ENCODE measurements at places on chromosomes 5 and 9.

GRCh38 chr5:101045689-101046088, 142.6 kb upstream of the ST8SIA4 start:
- no peak for DNase-seq

- no peak for DNase-seq
Observed at GRCh38 chr9:76692458-76693129, 71.6 kb upstream of the PCA3 start.

DNA sequence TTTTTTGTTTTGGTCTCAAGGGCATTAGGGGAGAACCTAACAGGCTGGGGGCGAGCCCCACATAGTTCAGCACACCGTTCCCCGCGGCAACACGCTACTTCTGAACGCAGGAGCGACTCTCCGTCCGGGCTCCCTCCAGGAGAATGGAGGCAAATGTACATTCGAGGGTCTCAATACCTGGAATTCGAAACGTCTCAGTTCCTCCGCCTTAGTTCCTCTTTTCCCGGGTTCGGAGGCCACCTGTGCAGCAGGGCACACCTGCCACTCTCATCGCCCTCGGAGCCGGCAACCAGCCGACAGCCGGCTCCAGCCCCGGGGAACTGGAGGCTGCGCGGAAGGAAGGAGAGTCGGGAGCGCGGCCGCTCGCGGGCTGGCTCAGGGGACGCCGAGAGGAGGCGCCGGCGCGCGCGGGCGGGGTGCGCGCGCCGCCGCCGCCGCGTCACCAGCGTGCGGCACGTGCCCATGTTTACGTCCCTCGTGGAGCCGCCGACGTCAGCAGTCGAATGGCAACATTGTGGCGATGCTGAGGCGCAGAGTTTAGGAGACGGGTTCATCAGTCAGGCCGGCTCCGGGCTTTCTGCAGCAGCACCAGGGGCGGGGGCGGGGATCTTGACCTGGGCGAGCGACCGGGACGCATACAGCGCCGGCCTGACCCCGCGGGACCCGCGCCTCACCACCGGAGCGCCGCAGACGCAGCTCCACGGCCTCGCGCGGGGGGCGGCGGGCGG, at the start of gene JMY:
JMY (plus strand) TSS at position 498 of the 728 bp plus-strand sequence. CDS start 520 bp downstream, outside the sequence.
- peak; percentile 71 for DNase-seq

DNA sequence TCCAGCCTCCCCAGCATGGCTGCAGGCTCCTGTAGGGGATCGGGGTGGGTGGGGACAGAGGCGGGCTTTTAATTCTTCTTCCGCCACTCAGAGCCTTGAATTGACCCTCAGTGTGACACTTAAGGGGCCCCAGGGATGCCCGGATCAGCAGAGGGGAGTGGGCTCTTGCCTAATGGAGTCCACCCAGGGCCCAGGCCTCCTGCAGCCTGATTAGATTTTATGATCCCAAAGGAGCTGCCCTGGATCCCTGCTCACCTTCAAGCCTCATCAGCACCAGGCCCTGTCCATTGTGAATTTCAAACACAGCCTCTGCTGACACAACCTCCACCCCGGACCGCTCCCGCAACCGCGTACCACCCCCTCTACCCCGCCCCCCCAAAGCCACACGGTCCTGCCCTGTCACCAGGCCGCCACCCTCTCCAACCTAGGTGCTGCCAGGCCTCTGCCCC, 214.1 kb upstream of the IER5L start:
- DNase-seq = no peak

DNA sequence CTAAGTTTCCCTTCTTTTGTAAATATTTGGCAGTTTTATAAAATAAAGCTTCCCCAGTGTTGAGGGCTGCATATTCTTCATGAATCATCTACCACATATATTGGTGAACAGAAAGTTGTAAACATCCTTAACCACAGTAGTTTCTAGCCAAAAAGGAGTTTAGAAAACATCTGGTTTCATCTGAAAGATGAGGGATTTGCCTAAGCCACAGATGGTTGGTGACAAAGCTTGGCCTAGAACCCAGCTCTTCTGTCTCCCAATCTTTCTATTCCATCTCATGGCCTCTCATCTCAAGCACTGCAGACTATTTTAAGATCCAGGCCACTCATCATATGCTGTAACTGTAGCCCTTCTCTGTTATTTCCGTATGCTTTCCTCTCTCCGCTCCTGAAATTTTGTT, 232.3 kb upstream of the TRPM3 start:
- no peak for DNase-seq

DNA sequence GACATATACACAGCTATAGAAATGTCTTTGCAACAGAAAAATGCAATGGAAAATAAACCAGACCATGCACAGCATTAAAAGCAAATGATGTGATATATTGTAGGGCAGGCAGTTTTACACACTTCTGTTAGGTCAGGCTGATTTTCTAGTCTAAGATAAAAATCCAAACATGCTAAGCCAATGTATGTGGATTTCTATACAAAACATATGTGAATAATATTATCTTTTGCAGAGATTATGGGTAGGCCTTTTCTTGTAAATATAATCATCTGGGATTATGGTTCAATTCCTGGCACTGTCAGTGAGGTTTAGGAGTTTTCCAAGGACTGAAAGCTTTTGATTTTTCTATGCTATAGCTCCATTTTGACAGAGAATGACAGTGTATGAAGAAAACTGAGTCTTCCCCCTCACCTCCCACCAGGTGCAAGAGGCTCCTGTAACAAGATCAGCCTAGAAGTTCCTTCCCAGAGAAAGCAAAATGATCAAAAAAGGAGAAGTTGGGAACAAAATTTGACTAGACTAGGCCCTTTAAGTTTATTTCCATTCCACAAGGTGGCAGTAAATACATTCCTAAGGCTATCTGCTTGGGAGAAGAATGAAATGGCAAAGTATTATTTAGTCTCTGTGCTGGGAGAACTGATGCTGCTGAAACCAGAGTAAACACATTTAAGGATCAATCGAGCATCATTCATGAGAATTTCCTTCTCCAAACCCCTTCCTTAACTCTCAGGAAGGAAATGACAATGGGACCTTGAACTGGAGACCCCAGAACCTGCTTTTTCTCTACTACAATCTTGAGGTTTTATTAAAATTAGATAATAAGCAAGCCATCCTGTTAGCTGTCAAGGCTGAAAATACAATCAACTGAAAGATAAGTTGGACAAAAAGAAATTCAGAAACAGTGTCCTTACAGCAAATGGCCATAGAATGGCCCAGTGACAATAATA, 133.0 kb upstream of the TUT7 start:
- no peak for DNase-seq

DNA sequence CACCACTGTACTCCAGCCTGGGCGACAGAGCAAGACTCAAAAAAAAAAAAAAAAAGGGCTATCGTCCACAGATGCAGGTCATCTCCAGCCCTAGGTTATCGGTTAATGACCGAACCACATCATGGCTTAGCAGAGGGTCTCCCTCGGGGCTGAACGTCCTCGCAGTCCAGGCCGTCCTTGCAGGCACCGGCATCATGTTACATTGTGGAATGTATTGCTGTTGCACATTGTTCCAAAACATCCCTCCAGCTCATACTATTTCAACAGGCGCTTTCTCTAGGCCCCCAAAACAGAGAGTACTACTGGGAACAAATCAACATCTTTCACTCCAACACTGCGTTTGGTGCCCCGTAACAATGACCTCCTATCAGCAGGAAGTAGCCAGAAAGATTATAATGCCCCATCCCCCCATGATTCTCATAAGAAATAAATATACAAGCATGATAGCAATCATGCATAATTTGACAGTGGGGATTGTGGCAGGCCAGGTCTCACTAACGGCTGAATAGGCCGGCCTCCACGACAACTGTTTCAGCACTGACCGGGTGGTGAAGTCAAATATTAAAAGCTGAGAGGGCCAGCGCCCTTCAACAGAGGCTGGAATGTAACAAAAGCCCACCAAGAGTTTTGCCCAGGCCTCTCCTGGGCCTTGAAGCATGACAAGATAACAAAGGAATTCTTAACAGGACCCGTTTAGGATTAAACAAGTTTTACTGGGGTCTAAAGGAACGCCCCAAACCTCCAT, 1.1 kb upstream of the LCN9 start:
- no peak for DNase-seq

DNA sequence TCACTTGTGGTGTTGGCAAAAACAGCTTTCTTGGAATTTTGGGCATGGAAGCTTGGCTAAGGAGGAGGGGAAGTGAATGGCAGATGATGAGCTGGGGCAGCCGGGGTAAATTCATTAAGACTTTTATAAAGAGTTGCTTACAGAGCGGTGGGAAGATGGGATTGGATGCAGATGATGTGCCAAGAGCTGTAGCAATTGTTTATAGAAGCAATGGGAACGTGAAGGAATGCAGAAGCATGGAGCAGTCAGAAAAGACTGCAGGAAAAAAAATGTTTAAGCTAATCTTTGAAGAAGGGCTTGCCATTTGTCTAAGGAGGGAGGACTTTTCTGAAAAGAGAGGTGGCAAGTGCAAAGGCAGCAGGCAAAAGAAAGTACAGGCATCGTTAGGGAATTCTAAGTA, 86.6 kb upstream of the SHISAL2B start:
- DNase-seq = no peak

- DNase-seq = no peak
Observed at GRCh38 chr9:75858497-75859092, 31.9 kb upstream of the PCSK5 start.

DNA sequence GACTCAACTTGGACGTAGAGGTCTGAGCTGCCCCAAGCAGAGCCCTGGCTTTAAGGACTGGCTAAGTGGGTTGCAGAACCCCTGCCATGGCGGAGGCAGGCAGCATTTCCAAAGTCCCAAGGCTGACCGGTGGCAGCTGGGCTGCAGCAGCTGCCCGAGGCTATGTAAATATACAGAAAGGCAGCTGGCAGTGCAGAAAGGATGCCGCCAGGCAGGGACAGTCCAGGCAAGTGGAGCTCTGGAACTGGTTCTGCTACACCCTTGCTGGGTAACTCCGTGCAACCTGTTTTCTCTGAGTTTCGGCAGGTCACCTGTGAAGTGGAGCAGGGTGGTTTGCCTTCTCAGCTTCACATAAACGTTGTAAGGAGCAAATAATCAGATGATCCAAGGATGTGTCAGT, 46.0 kb downstream of the SHB start:
- DNase-seq = no peak

GRCh38 chr5:68173007-68173406, 42.5 kb upstream of the PIK3R1 start:
- DNase-seq = no peak

DNA sequence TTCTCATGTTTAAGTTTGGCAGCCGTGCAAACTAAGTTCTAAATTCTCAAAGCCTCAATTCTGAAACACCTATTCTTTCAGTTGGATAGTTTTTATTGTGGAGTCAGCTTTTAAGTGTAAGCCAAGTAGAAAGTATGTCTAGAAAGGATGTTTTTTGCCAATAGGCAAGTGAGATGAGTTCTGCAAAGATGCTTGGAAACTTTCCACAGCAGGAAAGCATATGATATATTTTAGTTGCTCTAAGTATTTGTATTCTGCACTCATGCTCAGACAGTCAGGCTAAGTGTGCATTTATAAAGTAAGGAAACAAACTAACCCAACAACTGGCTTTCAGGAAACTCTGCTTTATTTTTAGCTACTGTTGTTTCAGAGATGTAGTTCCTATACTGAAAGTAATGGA, 67.3 kb upstream of the CDH18 start:
- DNase-seq = no peak

DNA sequence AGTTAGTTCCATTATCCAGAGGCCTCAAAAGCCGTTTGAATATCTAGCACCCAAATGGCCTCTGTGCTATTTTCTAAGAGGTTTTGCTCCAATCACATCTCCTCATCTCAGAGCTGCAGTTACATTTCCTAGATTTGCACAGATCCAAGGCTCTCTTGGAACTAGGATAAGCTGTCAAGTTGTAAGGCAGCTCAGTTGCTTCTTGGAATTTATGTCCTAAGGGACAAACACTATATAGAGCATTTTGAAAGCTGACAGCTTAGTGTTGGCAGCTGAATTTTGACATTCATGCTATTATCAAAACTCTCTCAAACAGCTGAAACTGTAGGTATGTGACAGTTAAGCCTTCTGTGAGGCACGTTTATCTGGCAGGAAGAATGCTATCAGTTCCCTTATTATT, 97.0 kb downstream of the MACIR start:
- DNase-seq = no peak

DNA sequence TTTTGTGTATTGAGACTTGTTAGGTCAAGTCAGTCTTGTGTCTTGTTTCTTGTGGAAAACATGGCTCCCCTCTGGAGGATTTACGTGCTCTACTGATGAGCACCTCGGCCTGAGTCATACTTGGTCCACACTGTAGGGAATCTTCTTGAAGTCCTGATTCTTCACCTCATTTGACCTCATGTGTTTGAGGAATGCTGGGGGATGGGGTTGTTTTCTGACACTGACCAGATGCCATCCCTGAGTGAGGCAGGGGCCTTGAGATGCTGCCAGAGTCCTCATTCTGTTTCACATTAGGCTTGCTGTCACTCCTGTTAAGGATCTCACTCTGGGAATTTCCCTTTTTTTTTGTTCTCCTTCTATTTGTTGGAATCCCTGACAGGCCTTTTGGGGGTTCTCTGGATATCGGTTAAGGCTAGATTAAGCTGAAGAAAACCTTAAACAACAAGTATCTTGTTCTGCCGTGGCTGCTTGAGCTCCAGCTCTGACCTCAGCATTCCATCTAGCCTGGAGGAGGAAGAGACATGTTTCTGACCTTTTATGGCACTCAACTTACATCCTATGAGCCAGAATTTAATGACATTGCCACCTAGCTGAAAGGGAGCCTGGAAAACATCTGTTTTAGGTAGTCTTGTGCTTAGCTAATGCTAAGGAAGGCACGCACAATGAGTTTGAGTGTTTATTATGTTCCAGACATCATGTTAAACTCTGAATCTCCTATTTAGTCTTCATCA, 20.6 kb downstream of the TCOF1 start:
- no peak for DNase-seq

- DNase-seq = no peak
Observed at GRCh38 chr5:82894716-82895115, 182.5 kb downstream of the TMEM167A start.

- DNase-seq = peak; percentile 65
Observed at GRCh38 chr9:126781186-126782052, 23.4 kb upstream of the ZBTB43 start.

DNA sequence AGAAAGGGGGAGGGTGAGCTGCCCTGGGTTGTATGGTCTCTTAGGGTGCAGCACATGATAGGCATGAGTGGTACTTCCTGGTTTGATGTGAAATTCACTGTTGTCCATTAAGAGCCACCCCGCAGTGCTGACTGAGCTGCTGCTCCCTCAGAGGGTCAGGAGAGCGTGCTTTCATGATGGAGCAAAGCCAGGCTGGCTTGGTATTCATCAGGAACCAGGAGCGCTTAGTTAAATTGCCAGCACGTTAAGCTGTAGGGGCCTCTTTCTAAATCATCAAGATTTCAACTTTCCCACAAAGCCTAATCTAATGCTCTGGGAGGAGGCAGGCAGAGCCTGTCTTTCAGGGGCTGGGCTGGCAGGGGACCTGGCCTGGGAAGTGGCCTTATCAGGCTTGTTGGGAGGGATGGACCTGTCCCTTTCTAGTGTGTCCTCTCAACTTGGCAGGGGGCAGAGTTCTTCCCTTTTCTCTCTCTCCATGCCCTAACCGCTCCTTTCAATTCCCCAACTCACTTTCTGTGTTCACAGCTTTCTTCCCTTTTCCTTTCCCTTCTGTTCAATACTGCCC, 7.9 kb downstream of the CYSTM1 start:
- DNase-seq = no peak

DNA sequence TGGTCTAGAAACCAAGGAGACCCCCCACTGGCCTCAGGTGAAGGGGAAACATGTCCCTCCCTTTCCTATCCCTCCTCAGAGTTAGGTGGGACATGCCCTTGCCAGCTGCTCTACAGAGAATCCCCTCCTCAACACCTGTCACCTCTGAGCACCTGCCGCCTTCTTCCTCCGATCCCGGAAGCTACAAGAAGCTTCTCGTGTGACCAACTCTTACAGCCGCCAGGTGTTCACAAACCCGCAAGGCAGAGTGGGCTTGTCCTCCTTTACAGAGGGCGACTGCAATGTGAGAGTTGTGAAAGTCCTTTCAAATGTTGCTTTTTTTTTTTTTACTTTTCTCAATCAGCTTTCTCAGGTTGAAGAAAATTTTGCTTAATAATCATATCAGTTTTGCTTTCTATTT, 3.7 kb upstream of the ICE1 start:
- DNase-seq = no peak

Data from activated T-helper 2 cell treated with anti-CD3 and anti-CD28 coated beads, Interferon-gamma antibody, Interleukin-2, Interleukin-4, amounts not matched to agents 10 μg/mL and 5 μg/mL and 100 μg/mL, durations not matched to agents 14 hours and 24 hours and 36 hours (primary cell).